ENCODE measurements at places on chromosomes 5 and 9.

- DNase-seq: no peak
Measured at GRCh38 chr9:88011005-88011766, 36.9 kb upstream of the CDK20 start.

GRCh38 chr9:272251-273213 is 57.9 kb downstream of the DOCK8 start:
- DNase-seq: no peak

- DNase-seq: no peak
Measured at GRCh38 chr9:7960320-7961050, 160.9 kb upstream of the DMAC1 start.

DNA sequence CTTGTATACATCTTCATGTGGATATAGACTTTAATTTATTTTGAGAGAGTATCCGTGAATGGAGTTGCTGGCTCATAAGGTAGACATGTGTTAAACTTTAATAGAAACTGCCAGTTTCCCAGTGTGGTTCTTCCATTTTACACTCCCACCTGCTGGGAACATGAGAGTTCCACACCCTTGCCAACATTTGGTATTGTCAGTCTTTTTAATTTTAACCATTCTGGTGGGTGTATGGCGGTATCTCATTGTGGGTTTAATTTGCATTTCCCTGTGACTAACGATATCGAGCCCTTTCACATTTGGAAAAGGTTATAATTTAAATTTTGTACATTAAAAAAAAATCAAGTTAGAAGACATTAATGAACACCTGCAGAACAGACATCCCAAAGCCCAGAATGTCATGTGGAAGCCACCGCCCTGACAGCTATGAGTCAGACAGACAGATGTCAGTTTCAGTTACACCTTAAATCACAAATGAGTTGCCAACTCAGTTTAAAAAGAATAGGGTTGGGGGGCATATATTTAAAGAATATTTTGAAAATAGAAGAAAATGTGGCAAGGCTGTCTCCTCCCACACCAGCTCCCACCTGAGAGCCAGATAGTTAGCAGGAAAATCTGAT is 36.9 kb downstream of the ANKRD33B start:
- DNase-seq: no peak

GRCh38 chr9:131585375-131585774 is 40.1 kb downstream of the PRRT1B start:
- no peak for DNase-seq
